ENCODE measurements at places on chromosomes 12 and 14. TPM values are rescaled to one million over a fixed set of nuclear protein-coding genes. Genes with fewer than 3 reads are reported as not detected.
A peak's percentile ranks its signal among the peaks of the same experiment; 100 is the strongest.

Gene TAS2R50
- 1.0 TPM for total RNA-seq

Gene FLRT2
- 7.1 TPM for total RNA-seq

Gene SAMD15
- total RNA-seq, result under 0.01 TPM

Gene KRT5
- total RNA-seq, result 10,597 TPM

Gene DEGS2
- 9.7 TPM for total RNA-seq

Gene HOXC10
- not detected for total RNA-seq

Gene KRT1
- not detected for total RNA-seq

Gene KRT82
- total RNA-seq, result not detected

- peak; percentile 55 for DNase-seq
These were observed 40.7 kb downstream of the NEUROD4 start for GRCh38 chr12:55060470-55060869.

DNA sequence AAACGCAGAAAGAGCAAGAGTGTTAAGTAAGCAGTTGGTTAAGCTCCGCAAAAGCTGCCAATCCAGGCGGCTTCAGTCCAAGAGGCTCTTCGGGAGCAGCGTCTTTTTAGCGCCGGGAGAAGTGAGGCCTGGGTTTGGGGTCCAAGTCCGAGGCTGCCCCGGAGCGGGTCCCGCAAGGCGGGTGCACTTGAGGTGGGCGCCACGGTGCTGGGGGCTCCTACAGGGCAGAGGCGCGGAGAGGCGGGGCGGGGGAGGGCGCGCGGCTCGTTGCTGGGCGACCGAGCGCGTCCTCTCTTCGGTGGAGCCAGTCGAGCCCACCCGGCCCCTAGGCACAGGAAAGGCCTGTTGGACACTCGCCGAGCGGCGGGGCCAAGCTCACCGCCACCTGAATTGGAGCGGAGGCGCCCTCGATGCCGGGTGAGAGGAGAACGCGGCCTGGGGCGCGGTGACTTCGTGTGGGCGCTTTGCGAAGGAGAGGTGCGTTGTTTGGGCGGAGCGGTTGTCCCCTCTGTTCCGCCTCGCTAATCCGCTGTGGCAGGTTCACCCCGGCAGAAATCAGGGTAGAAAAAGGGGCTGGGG lies 15.6 kb downstream of the TTC6 start:
- DNase-seq, result no peak

GRCh38 chr14:37157987-37158386 lies 14.4 kb downstream of the SLC25A21 start:
- DNase-seq, result no peak

DNA sequence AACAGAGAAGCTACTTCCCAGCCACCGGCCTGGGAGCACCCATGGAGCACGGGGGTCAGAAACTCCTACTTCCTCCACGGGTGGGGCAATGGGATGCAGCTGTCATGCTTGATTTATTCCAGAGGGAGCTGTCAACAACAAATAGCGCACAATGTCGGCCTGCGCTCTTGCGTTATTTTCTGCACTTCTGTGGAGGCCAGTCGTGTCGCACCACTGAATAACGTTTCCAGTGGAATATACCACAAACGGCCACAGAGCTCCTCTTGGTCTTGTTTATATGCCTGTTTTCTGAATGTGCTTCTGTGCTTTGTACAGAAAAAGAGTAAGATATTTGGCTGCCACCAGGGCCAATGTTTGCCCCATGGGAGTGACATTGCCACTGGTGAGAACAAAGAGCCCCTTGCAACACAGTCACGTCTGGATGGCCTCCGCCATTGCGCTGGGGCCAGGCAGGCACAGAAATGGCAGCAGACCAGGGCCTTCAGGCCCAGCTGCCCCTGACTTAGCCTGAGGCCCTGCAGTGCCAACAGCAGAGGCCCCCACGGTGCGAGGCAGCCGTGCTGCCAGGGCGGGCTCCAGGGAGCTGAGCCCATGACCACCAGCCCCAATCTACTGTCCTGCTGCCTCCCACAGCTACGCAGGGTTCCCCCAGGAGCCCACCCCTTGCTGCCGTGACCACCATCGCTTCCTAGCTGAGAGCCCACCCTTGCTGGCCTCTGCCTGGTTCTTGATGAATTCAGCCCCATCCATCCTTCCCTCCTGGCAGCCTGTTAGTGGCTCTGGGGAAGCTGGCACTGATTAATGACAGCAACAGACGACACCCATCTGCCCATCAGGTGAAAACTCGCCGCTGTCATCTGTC lies 28.9 kb upstream of the TMEM179 start:
- no peak for DNase-seq

- peak; percentile 72 for DNase-seq
These were observed 25.0 kb downstream of the CREBL2 start for GRCh38 chr12:12636641-12637040.
